Sigmoid colon (tissue), 7 donors: ENCODE measurements at places on chromosomes 5 and 9. TPM values are rescaled to one million over a fixed set of nuclear protein-coding genes. Genes with fewer than 3 reads are reported as not detected.

MARCHF3 gene
- 5.7 TPM for total RNA-seq

FOXD4L6 gene
- not detected for total RNA-seq

PCDHA9 gene
- 0.68 TPM for total RNA-seq

FGF1 gene
- total RNA-seq, result 3.9 TPM

ZNF454 gene
- 6.1 TPM for total RNA-seq

NEURL1B gene
- total RNA-seq, result 48.5 TPM

FOXD4L5 gene
- not detected for total RNA-seq

- DNase-seq, result no peak
These were observed 1.8 kb upstream of the LNPEP start for GRCh38 chr5:96933764-96934707.

GRCh38 chr5:96247097-96247701, 185.8 kb downstream of the PCSK1 start:
- DNase-seq, result no peak

DNA sequence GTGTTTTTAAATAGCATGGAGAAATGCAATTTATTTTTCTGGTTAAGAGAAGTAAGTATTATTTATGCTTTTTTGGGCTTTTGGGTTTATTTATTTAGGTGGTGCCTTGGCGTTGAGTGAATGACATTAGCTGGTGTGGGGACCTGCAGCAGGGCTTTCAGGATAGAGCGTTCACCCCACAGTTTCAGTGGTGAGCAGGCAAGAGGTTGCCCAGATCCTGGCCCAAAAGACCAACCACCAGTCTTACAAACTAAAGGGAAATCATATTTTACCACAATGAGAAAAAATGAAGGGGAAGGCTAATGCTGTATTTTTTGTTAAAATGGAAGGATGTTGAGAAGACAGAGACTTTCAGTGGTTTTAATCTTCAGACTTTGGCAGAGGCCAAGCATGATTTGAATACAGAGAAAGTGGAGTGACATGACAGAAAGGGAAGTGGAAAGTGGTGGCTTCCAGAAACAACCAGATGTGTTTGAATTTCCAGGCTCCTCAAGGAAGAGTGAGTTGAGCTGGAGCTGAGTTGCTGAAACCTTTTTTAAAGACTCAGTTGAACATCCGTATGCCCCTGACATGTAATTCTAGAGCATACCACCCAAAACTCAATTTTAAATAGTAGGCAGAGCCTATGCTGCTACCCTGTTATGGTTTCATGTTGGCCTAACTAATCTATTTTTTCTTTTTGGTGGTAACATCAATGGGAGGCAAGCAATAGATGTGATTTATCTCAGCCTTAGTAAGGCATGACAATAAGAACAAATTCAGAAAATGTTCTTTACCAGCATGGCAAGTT, 94.8 kb downstream of the AOPEP start:
- no peak for DNase-seq

DNA sequence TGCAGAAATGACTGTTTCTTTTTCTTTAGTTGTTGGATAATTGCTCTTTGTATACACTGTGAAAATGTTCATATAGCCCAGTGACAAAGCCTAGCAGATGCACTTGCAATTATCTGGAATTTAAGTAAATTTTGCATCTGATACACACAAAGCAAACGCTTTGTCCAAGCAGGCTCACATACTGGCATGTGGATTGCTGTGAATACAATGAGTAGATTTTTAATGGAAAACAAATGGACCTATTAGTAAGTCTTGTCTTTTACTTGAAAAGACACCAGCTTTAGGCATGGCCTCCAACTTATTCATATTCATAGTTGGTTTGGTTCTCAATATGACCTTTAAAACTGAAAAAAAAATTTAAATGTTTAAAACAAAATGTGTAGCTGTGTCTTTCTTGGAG, 1299.8 kb upstream of the WWC1 start:
- DNase-seq, result no peak

- DNase-seq, result no peak
These were observed 2118.6 kb upstream of the C9orf72 start for GRCh38 chr9:29691758-29692407.

GRCh38 chr9:126626127-126626925, 12.6 kb downstream of the LMX1B start:
- no peak for DNase-seq

DNA sequence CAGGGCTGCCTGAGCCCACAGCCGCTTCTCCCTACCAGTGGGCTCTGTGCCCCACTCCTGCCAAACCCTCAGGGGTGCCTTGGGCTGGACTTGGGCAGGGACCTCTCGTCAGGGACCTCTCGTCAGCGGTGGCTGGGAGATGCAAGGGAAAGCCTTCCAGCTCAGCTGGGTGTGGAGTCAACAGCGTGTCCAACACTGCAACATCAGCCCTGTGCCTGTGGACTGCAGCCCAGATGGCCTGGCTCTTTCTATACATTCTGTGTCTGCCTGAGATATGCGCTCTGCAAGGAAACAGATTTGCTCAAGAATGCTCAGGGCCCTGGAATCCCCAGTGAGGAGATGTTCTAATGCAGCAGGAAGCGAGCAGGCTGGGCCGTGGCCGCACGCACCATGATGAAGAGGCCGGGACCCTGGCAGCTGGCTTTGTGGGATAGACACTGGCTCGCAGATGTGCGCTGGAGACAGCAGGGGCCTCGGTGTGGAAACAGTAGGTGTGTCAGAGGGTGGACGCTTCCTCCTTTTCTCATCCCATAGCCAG, 85.0 kb upstream of the COL5A1 start:
- DNase-seq, result peak; percentile 64

DNA sequence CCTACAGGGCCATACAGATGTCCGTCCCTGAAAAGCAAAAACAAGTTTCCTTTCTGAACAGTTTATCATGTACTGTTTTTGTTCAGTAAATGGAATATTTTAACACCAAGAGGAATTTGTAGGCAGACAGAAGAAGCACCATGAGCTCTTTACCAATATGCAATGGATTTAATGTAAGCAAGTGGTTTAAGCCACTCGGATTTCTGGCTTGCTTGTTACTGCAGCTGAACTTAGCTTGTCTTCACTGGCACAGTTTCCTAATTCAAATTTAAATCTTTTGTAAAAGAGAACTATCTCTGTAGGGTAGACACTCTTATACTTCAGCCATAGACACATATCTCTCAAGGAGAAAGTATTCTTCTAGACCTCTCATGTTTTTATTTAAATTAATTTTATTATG, 12.7 kb upstream of the EBF1 start:
- DNase-seq, result no peak

DNA sequence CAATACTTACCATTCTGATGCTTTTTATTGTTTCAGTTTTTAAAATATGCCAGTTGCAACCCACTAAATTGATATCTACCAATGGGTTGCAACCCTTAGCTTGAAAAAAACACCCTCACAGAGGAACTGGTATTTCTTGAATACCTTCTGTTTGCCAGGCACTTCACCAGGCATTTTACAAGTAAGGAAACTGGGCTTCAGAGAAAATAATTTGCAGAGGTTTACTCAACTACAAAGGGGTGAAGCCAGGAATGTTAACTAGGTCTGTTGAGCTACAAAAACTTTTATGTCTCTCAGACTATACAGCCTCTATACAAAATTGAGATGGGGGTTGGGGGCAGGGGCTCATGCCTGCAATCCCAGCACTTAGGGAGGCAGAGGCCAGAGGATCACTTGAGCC, 65.0 kb downstream of the STX17 start:
- DNase-seq, result no peak

DNA sequence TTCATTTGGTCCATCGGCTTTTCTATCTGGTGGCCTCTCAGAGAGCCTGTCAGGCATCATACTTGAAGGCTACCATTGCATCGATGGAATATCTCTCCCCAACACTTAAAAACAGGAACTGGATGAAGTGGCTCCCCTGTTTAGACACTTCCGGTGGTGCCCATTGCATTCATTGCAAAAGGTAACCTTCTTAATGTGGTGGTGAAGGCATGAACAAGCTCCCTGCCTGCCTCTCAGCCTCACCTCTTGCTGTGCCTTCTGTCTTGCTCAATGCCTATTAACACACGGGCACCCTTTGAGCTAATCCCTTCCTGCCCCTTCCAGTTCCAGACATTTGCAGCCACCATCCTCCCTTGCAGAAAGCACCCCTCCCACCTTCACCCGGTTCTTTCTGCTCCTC, 233.1 kb upstream of the MSX2 start:
- DNase-seq, result no peak

DNA sequence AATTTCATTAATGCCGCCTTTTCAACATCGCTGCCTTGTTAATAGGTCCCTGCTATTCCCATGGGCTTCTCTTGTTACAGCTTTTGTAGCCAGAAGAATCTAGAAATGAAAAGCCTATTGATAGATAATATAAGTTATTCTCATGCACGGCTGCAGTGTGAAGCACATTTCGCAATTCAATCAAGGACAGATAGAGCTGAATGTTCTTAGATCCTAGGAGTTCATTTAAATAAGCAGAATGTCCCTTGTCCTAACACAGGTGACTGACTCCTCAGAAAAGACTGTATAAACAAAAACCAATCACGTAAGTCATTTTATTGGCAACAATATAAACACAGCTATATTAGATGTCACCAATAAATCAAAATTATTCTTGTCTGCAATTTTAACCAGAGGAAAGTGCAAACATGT, 9.4 kb downstream of the GLIS3 start:
- no peak for DNase-seq

- DNase-seq, result no peak
These were observed 33.1 kb upstream of the PPARGC1B start for GRCh38 chr5:149697001-149697400.

- no peak for DNase-seq
These were observed 90.5 kb downstream of the KCNT1 start for GRCh38 chr9:135792268-135793128.

- peak; percentile 43 for DNase-seq
These were observed 173.1 kb downstream of the CACNA1B start for GRCh38 chr9:138050472-138051330.

GRCh38 chr9:133331641-133332380, 4.2 kb downstream of the SURF6 start:
- peak; percentile 62 for DNase-seq

DNA sequence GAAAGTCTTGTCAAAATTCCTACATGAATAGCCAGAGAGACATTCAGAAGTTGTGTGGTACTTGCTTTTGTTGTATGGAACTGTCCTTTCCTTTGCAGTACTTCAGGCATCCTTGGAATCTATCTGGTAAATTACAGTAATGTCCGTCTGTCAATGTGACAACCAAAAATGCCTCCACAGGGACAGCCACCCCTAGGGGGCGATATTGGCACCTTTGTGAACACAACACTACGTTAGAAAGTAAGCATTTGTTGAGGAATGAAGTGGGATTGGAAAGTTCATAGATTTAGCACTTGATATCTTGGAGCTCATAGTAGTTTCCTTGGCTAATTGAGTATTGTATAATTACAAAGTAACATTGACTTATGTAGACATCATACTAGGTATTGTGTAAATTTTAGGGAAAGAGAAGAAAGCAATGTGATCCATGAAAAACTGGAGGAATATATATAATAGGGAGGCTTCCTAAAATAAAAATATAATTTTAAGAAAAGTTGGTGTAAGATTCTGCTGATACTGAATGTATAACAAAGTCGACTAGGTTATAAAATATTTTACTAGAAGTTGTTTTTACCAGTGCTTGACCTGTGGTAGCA, 32.7 kb downstream of the TMEFF1 start:
- DNase-seq, result no peak

- DNase-seq, result no peak
These were observed 107.1 kb upstream of the MSX2 start for GRCh38 chr5:174617285-174617684.

DNA sequence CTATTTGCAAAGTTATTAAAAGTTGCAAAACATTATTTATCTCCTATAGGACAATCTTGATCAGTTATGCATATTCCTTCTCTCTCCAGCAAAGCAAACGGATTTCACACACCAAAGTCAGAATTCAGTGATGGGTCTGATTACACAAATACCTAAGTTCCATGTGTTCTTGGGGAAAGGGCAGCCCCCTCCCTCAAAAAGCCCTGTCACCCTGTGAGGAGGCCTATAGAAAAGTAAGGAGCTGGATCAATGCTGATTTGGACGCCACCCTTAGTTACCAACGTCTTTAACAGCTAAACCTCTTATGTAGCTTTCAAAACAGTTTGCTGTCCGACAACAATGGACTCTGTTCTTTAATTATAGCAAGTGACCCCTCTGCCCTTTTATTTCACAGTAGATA, 6.4 kb downstream of the ZNF608 start:
- no peak for DNase-seq

DNA sequence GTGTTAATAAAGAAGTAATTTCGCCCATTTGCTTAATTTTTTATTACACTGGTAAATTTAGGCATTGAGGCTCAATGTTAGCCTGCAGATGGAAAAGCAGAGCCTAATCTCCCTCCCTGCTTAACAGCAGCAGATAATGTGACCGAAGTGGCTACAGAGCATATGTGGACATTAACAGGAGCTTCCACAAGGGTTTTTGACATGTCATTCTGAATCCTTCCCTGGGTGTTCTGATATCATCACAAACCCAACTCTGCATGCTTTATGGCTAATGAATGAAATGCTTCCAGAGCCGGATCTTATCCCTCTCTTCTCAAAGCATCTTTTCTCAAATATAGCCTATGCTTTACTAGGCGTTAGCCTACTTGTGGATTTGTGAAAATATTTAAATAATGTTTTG, 208.6 kb downstream of the CAAP1 start:
- no peak for DNase-seq

GRCh38 chr5:141313711-141314110, 6.9 kb downstream of the TAF7 start:
- no peak for DNase-seq

DNA sequence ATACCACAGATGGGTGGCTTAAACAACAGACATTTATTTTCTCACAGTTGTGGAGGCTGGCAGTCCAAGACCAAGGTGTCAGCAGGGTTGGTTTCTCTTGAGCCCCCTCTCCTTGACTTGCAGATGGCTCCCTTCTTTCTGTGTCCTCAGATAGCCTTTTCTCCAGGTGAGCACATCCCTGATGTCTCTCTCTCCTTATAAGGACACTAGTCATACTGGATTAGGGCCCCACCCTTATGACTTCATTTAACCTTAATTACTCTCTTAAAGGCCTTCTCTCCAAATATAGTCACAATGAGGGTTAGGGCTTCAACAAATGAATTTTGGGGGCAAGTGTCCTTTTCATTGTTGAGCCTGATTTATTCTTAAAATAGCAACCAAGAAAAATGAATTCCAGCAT, 14.7 kb downstream of the PTGER4 start:
- no peak for DNase-seq
